ENCODE measurements at places on chromosomes 2 and 18.
A peak's percentile ranks its signal among the peaks of the same experiment; 100 is the strongest.

DNA sequence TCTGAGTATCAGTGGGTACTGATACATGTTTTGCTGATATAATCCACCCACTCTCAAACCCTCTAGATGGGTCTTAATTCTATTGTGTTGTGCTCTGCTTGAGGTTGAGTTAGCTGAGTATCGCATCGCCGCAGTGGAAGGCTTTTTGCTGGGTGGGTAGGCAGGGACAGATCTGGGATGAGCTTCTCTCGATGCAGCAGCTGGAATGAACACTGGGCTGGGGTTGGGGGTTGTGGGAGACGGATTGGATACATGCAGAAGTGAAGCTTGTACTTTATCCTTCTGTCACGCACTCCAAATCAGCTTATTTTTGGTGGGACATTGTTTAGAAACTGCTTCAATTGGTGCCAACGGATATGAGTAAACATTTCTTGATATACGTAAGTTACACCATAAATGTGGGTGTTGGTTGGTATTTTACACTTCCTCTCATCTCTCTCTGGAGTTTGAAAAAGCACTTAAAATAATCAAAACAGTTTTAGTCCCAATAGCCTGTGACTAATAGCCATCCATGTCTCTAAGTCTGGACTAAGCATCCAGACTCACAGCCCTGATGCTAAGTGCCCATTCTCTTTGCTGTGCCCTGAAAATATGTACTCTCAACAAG lies 107.1 kb downstream of the POLE4 start:
- DNase-seq = no peak

DNA sequence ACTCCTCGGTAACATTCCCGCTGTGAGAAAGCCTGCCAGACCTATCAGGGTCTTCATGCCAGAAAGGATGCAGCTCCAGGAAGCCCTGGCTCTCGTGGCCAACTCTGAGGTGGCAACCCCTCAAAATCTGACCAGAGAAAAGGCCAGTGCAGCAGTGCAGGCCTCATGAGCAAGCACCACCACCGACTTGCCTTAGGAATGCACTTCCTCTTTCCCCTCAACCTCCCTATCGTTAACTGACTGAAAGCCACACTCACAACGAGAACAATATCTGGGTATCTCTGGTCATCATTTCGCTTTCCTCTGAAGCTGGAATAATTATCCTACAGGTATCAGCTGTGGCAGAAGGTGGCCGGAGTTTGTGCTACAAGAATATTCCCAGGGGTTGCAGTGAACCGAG lies 101.4 kb upstream of the POU3F3 start:
- DNase-seq = no peak

DNA sequence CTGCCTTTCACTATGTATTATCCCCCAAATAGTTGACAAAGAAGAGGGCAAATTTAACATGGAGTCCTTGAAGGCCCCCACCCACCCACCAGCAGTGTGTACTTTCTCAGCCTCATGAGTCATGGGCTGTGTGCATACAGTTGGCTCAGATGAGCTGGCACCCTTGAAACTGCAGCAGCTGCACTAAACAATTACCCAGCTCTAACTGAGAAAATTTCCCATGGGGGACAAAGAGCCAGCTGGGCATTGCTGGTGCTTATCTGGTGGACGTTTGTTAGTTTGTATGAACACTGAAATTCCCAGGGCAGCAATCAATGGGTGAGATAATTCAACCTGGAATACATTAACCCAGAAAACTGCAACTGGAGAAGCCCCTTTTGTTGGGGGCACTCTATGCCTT lies 131.7 kb downstream of the GCA start:
- no peak for DNase-seq

- DNase-seq = no peak
These were observed 141.1 kb downstream of the CSRNP3 start for GRCh38 chr2:165610591-165611029.

DNA sequence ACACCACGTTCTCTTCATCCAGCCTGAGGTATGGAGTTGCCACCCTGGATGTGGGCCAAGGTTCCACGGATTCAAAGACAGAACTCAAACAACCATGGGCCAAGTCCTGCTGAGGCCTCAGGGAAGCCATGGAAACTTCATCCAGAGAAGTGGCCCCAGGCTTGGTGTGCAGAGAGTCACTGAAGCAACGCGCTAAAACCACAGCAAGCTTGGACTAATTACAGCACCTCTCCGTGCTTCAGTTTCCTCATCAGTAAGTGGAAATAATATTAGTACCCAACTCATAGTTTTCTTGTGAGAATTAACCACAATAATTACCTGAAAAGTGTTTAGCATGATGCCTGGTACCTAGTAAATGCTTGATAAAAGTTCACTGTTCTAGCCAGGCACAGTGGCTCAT lies 19.2 kb upstream of the AP1S3 start:
- no peak for DNase-seq

GRCh38 chr2:98177286-98177685 lies 90.3 kb downstream of the VWA3B start:
- no peak for DNase-seq

GRCh38 chr18:3449512-3450011 lies 410 bp upstream of the TGIF1 start:
- DNase-seq = peak; percentile 79

- DNase-seq = no peak
These were observed 202.2 kb downstream of the TRIB2 start for GRCh38 chr2:12918835-12919445.

DNA sequence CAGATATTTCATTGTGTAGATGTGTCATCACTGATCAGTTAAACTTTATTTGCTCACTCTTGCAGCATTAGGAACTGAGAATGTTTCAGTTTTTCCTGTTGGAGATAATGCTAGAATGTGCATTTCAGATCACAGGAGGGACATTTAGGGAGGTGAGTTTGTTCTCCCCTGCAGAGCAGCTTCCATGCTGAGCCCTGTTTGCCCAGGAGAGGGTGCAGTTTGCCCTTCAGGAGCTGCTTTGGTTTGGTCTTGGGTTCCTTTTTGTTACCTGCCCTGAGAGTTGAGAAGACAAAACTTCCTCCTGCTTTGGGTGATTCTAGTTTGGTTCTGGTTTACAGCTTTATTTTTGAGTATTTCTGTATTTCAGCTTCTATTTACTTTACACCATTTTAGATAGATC lies 49.9 kb downstream of the DGKD start:
- DNase-seq = no peak

DNA sequence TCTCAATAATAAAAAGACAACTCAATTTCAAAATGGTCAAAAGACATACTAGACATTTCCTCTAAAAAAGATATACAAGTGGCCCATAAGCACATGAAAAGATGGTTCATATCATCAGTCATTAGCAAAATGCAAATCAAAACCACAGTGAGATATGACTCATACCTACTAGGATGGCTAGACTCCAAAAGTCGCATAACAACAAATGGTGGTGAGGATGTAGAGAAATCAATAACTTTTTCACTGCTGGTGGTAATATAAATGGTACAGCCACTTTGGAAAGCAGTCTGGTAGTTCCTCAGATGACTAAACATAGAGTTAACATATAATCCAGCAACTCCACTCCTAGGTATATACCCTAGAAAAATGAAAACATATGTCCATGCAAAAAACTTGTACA lies 242.3 kb upstream of the NOL4 start:
- no peak for DNase-seq

DNA sequence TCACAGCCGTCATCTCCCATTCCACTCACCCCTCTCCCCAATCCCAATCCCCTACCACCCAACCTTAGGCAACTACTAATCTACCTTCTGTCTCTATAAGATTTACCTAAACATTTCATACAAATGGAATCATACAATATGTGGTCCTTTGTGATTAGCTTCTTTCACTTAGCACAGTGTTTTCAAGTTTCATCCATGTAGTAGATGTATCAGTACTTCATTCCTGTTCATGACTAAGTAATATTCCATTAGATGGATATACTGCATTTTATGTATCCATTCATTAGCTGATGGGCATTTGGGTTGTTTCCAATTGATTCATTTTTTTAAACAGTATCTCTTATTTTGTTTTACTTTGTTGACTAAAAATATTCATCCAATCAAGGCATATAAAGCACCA lies 109.6 kb downstream of the CDH2 start:
- no peak for DNase-seq

- no peak for DNase-seq
These were observed 193.3 kb downstream of the FSHR start for GRCh38 chr2:48961009-48961408.

GRCh38 chr2:118340103-118340502 lies 251.8 kb downstream of the INSIG2 start:
- DNase-seq = no peak

- no peak for DNase-seq
These were observed 188.5 kb upstream of the CELF4 start for GRCh38 chr18:37754141-37754540.

- DNase-seq = no peak
These were observed 100.5 kb downstream of the CDC42EP3 start for GRCh38 chr2:37570773-37571586.

DNA sequence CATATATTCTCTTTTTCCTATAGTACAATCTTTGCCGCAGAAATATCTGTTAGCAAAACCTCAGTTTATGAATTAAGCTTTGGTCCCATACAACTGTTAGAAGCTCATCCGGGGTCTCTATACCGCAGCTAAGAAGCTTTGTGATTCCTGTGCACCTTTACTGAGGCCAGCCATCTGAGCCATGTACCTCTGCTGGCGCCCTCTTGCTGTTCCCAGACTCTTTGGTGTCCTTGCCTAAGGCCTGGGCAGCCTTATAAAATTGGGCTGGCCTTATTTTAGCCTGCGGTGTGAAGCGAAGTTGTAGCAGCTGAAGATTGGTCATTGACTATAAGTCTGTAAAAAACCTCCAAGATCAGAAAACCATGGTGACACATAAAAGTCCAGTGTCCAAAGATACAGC lies 1135.1 kb upstream of the CHAC2 start:
- no peak for DNase-seq

GRCh38 chr2:109311771-109312170 lies 182.8 kb downstream of the SH3RF3 start:
- DNase-seq = no peak

DNA sequence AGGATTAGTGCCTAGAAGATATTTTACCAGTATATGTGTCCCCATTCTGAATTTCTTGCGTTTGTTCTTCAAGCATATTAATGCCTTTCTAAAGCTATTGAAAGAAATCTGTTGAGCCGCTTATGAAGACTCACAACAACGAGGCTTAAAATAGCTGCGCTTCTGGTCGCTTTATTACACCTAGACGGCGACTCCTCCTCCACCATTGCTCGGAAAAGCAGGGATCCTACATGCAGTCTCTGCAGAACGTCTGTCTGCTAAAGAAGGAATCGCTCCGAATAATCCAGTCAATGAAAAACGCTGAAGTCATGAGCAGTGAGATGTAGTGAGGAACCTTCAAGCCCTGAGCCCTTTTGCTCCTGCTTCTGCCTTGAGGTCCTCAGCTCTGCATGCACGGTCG lies 94.8 kb upstream of the ZNF516 start:
- DNase-seq = no peak

- DNase-seq = no peak
These were observed 728.7 kb upstream of the ID2 start for GRCh38 chr2:7953195-7953594.

DNA sequence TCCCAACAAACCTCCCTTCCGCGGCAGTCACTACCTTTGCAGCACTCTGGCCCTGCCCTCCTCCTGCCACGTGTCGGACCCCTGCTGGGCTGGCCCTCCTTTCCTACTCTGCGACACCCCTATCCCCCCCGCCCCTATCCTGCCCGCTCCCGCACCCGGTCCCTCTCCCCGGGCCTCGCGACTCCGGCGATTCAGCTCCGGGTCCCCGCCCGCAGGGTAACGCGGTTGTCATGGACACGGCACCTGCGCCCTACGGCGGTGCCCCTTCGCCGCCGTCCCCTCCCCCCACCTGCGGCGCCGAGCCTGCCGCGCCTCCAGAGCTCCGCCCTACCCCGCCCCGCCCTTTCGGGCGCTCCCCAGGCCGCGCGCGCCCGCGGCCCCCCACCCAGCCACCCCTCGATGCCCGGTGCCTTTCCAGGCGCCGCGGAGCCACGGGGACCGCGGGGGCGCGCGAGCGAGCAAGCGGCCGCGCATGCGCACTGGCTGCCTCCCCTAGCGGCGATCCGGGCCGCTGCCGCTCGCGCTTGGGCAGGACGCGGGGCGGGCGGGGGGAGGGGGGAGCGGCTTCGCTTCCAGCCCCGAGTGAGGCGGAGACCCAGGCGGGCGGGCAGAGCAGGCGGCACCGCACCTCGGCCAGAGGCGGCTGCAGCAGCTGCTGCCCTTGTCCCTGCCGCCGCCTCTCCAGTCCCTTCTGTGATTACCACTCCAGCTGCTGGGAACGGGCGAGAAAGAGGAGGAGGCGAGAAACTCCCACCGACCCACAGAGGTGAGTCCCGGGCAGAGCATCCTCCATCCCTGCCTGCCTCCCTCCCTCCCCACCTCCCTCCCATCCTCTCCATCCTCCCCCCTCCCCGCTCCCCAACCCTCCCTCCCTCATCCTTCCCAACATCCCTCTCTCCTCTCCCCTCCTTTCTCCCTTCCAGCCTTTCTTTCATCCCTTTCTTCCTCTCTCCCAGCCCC lies at the start of gene CTNNA2:
Gene CTNNA2, plus strand, starts transcription at position 610 of the 960 bp plus-strand sequence.
- peak; percentile 91 for DNase-seq

DNA sequence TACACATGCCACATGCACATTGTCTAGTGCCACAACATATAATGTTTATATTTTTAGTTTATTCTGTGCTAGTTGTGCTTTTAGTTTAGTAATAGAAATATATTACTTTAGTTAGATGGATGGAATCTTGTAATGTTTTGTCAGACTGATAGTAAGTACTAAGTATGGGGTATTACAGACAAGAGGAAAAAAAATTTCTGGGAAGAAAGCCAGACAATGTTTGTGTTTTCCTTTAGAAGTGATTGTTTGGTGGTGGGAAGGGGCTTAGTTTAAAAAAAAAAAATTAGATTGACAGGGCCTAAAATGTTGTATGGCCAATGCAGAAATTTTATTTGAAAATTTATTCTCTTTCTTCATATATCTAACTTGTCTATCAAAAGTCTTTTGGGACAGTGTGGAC lies 37.8 kb downstream of the ACVR2A start:
- no peak for DNase-seq

DNA sequence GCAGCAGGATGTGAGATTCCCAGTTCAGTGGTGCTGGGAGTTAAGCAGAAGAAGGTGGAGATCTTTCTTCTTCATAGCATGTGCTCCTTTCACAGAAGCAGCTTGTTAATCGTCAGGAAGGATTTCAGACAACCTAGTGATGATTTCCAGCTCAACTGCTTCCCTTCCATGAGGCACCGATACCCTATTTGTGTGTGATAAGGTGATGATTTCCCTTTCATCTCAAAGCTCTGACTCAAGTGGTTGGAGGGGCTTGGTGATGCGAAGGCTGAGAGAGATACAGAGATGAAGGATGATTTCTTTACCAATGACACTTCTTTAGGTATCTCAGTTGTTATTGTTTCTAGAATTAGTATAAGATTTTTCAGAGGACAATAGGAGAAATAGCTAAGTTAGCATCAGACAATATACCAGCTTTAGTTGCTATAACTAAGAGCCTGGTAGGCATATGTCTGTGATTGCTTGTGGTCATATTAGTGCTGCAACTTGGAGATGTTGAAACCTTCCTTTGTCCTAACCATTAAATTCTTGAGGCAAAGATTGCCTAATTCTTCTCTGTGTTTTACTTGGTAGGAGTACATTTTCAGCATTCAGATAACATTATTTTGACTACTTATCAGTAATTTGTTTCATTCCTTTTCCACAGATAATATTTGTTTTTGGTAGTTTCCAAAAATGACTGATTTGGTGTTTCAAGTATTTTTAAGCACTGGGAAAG lies 111.3 kb downstream of the PLCL1 start:
- no peak for DNase-seq
